Bronchial smooth muscle cell (primary cell): ENCODE measurements at places on chromosomes 6 and 20. TPM values are rescaled to one million over a fixed set of nuclear protein-coding genes. Genes with fewer than 3 reads are reported as not detected.

IP6K3 gene
- not detected in 2 replicates for total RNA-seq

MYLK2 gene
- under 0.01 TPM in 1 of 2 replicates, not detected in the other for total RNA-seq

PTP4A1 gene
- 28.7 and 30.1 TPM in 2 replicates for total RNA-seq

HEY2 gene
- total RNA-seq: not detected in 2 replicates

ROS1 gene
- under 0.01 TPM in 2 replicates for total RNA-seq

DST gene
- 347 and 355 TPM in 2 replicates for total RNA-seq

TTBK1 gene
- under 0.01 TPM in 1 of 2 replicates, not detected in the other for total RNA-seq

FRK gene
- total RNA-seq: 1.7 TPM in 2 replicates

ZDHHC14 gene
- total RNA-seq: 3.0 and 3.5 TPM in 2 replicates

MUCL3 gene
- not detected in 2 replicates for total RNA-seq

HLA-DRB5 gene
- total RNA-seq: not detected in 2 replicates

ADGRF1 gene
- total RNA-seq: under 0.01 TPM in 1 of 2 replicates, not detected in the other

STMND1 gene
- total RNA-seq: not detected in 2 replicates

SALL4 gene
- total RNA-seq: under 0.01 and 0.09 TPM in 2 replicates

TFAP2D gene
- not detected in 2 replicates for total RNA-seq

TXLNB gene
- 1.9 and 2.1 TPM in 2 replicates for total RNA-seq

HSPA1L gene
- total RNA-seq: 1.7 and 2.3 TPM in 2 replicates

ZC2HC1B gene
- not detected in 2 replicates for total RNA-seq

EEF1E1 gene
- 22.1 and 22.9 TPM in 2 replicates for total RNA-seq

ETV7 gene
- total RNA-seq: 0.47 and 1.1 TPM in 2 replicates

LHFPL5 gene
- not detected in 2 replicates for total RNA-seq

OTOR gene
- total RNA-seq: not detected in 2 replicates
